Activated CD4-positive, alpha-beta memory T cell treated with anti-CD3 and anti-CD28 coated beads for 36 hours (primary cell): ENCODE measurements at places on chromosomes 4 and X. TPM values are rescaled to one million over a fixed set of nuclear protein-coding genes. Genes with fewer than 3 reads are reported as not detected.
A peak's percentile ranks its signal among the peaks of the same experiment; 100 is the strongest.

DNA sequence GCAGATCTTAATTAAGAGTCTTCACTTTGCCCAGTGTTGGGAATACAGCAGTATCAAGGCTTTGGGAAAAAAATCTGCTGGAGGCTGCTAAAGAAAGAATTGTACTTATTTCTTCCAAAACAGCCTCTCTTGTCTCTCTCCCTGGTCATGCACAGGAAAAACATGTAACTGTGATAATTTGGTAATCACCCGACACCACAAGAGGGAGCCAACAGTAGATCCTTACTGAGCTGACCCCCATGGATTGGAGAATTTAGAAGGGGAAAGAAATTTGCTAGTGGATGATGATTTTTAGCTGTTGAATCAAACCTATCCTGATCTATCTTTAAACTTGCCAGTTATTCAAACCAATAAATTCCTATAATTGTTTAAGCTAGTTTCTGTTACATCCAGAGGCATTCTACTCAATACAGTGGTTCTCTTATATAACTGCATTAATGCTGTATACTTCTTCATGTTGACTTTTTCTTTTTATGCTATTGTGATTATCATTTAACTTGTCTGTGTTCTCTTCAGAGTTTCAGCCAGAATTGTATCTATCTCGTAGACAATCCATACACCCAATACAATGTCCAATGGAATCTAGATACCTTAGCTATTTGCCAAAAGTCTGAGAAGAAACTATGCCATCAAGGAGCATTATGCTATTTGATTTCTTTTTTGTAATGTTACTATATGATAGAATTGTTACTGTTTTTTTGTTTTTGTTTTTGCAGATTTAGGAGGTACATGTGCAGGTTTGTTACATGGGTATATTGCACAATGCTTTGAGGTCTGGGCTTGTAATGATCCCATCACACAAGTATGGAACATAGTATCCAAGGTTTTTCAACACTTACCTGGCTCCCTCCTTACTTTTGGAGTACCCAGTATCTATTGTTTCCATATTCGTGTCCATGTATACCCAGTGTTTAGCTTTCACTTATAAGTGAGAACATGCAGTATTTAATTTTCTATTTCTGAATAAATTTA lies 31.3 kb upstream of the ARHGEF38 start:
- DNase-seq, result no peak

DNA sequence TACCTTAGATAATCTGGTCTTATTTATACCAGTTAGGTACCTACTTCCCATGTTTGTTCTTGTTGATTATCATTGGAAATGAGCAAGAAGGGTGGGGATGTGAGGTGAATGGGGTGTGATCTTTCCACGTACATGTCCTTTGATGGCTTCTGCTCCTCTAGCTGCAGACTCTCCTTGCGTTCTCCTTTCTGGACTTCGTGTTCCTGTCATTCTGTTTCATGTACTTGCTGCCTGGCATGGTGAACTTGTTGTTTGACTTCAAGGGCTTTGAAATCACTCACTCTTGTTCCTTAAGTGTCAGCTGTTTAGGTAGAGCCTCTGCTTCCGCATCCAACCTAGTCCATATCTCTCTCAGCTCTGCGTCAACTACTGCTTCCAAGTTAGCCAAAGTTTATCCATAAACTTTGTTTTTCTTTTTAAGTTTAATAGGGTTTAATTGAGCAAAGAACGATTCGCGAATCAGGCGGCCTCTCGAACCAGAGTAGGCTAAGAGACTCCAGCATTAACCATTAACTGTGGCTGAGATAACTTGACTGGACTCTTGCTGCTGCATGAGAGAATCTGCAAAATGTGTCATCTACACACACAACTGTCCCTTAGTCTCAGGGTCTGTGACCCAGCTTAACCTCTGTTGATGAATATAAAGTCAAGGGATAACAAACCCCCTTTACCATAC lies 42.8 kb downstream of the FHL1 start:
- DNase-seq, result no peak

DNA sequence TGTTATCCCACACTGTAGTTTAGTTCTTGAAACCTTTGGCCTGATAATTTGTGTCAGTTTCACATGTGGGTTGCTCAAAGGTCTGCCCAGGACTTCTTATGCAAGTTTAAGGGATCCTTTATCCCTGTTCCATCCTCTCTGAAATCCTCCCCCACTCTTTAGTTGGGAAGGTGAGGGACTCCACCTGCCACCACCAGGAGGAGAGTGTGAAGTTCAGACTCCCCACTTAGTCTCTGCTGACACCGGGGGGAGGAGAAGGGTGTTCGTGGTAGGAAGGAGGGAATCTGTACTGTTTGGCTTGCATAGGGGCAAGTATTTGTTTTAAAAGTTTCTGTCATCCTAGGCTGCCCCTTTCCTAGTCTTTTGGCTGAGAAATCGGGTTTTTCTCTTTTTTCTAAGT lies 211.8 kb downstream of the PPP4R3C start:
- no peak for DNase-seq

- no peak for DNase-seq
Observed at GRCh38 chr4:128751354-128751753, 58.1 kb upstream of the JADE1 start.

DNA sequence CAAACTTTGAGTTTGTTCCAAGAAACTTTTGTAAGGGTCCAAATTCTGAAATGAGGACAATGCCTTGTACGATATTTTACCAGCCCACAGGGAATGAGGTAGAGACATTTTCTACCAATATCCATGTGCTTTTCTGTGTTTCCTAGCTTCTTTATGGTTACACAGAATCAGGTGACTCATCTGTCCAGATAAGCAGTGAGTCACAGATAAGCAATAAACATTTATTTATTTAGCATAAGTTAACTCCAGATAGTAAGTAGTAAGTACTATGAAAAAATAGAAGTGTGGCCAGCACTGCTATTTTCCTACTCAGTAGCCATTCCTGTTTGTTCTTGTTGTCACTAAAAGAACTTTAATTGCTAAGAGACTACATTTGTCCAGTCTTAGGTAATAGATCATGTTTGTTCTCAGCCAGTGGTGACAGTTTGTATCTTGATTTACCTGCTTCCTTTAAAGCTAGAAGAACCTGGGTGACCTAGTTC lies 7.4 kb downstream of the AFF1 start:
- DNase-seq, result no peak

GRCh38 chr4:119666653-119667091 lies 38.1 kb upstream of the PDE5A start:
- no peak for DNase-seq

GRCh38 chr4:3877236-3877635 lies 111.1 kb downstream of the ADRA2C start:
- no peak for DNase-seq

DNA sequence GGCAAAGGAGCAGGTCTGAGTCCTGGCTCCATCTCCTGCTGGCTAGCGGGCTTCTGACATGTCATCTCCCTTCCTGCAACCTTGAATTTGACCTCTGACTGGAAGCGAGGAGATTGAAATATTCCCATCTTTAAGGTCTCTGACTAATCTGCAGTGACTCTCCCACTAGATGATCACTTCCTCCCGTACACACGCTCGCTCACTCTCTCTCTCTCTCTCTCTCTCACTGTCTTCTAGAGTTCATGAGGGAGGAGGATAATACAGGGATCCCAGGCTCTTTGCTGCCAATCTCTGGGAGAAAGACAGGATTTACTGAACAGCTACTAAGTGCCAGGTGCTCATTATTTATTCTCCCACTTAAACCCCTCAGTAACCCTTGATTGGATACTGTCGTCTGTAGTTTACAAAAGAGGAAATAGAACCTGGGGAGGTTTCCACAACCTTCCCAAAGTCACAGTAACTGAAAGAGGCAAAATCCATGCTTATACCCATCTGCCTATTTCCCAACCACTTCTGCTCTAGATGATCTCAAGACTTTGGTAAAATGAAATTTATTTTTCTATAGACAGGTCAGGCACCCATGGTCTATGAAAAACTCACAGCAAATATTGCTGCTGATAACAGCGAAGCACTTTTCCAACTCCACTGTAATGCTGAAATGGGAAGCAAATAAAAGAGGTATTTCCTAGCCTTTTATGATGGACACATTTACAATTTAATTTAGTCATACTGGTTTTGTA lies 193.5 kb upstream of the C1QTNF7 start:
- peak; percentile 23 for DNase-seq

GRCh38 chrX:35340465-35340864 lies 397.9 kb downstream of the FAM47B start:
- no peak for DNase-seq

DNA sequence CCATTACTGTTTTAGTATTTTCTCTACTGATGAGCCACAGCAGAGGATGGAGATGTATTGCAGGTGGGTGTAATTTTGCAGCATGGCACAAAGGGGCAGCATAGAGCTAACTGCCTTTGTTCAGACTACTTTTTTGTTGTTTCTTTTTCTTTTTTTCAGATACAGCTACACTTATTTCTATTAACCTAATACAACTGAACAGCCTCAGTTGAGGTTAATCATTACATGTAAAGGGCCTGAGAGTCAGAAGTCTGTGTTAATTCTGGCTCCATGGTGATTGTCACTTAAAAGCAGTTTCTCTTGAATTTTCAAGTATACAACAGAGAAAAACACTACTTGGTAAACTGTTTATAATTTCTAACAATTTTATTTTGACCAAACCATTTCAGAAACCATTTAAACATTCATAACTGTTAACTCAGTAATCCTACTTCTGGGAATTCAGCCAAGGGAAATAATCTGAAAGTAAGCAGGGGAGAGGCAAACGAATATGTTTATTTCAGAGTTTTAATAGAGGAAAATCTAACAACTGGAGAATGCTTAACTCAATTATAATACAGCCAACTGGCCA lies 13.9 kb upstream of the PPEF2 start:
- peak; percentile 37 for DNase-seq

- no peak for DNase-seq
Observed at GRCh38 chr4:67333664-67334063, 211.6 kb downstream of the CENPC start.

DNA sequence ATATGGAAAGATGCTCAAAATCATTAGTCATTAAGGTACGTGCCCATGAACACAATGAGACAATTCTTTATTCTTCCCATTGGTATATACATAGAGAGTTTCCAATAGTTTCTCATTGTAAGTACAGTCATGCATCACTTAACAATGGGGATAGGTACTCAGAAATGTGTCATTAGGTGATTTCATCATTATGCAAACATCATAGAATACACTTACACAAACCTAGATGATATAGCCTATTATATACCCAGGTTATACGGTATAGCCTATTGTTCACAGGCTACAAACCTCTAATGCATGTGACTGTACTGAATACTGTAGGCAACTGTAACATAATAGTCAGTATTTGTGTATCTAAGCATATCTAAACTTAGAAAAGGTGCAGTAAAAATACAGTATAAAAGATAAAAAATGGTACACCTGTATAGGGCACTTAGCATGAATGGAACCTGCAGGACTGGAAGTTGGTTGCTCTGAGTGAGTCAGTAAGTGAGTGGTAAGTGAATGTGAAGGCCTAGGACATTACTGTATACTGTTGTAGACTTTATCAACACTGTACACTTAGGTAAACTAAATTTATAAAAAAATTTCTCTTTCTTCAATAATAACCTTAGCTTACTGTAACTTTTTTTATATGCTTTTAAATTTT lies 49.6 kb downstream of the KLHL13 start:
- DNase-seq, result no peak

DNA sequence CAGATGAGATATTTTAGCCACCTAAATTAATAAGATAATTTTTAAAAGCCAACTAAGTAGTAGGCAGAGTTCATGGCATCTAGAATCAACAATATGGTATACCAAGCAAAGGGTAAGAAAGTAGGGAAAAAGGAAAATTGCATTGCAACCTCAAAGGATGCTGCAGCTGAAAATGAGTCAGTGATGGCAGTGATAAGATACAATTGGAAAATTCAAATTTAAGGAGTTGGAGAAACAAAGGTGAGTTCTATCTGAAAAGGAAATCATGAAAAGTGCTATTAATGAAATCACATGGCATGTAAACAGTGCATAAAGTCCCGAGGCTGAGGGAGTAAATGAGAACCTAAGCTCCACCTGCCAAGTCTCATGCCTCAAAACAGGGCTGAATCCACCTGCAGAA lies 33.9 kb downstream of the SHROOM4 start:
- DNase-seq, result no peak

DNA sequence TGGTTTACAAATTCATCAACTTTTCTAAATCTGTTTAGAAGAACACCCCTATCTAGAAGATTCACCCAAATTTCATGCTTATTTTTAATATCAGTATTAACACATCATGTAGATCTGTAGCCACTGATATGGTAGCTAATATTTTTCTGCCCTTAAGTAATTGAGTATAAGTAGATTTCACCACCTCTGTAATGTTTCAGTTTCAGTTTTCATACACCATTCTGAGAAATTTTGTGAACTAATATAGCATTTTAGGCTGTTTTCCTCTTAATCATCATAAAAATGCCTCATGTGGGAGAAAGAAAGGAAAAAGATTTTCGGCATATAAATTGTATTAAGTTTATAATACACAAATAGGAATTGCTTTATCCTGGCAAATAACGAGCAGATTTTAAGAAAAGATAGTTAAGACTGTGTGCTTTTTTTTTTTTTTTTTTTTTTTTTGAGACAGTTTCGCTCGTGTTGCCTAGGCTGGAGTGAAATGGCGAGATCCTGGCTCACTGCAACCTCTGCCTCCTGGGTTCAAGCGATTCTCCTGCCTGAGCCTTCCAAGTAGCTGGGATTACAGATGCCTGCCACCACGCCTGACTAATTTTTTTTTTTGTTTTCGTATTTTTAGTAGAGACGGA lies 21.4 kb upstream of the RBPJ start:
- DNase-seq, result no peak

DNA sequence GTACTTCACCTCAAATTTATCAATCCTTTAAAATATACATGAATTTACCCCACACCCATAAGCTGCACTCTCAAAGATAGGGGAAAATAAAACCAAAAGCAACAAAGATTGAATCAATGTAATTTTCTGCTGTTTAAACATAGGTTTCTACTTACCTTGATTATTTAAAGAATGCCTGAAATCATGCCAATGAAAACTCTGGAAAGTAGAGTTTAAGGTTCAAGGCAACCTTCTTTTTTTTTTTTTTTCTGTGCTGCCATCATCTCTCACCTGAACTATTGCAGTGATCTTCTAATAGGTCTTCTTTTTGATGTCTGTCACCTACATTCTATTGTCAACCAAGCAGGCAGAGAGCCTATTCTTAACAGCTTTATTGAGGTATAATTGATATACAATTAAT lies 682.1 kb downstream of the IL1RAPL1 start:
- no peak for DNase-seq

GRCh38 chr4:144910723-144911122 lies 187.3 kb downstream of the ANAPC10 start:
- no peak for DNase-seq

- DNase-seq, result no peak
Observed at GRCh38 chr4:59369229-59369628, 1830.9 kb upstream of the ADGRL3 start.

MTNR1A gene
- not detected for total RNA-seq

RPGR gene
- 5.7 TPM for total RNA-seq

PAK3 gene
- total RNA-seq, result 1.5 TPM

PLRG1 gene
- 99.3 TPM for total RNA-seq

HAND2 gene
- total RNA-seq, result not detected
